ENCODE measurements at places on chromosomes 13 and 19.

GRCh38 chr13:76697288-76697687, 188.9 kb downstream of the KCTD12 start:
- no peak for DNase-seq

DNA sequence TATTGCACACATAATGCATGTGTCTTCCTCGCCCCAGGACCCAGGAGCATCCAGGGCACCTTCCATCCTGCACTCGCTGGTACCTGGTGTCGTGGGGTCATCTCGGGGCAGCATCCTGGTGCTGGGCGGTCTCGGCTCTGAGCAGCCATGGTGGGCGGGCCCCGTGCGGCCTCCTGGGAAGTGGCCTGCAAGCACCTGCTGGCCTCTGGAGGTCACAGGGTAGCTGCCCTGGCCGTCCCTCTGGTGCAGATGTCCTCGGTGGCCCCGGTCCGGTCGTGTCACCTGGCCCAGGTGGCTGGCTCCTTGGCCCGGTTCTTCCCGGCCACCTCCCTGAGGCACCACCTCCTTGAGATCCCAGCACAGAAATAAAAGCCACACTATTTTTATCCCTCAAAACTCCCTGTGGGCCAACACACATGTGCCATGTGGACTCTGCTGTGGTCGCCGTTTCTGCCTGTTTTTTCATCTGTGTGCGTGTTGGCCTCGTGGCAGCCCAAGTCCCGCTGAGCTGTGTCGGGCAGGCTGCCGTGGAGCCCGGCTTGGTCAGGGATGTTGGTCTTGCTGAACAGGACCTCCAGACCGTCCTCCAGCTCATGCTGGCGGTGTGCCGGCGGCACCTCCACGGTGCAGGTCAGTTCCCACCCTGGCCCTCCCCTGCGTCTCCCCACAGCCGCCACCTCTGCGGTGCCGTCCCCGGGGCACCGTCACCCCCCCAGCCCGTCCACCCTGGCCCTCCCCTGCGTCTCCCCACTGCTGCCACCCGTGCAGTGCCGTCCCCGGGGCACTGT, 5.0 kb upstream of the GZMM start:
- no peak for DNase-seq

DNA sequence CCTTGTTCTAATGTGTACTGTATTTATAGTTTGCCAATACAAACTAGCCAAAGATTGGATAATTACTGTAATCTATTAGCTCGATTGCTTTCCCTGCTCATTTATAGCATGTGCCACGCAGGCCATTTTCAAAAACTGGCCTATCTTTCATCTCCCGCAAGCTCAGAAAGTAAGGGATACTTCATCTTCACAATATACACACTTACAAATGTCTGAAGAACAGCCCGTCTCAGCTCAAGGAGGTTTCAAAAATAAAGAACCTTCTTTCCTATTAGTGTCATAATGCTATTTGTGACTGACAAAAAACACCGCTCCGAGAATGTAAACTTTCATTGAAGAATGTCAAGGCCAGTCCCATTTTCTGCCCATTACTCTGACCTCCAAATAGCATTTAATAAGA, 306.4 kb upstream of the ZNF507 start:
- DNase-seq: no peak

GRCh38 chr19:16235811-16236652, 38.3 kb downstream of the AP1M1 start:
- no peak for DNase-seq

GRCh38 chr13:80562433-80563156, 221.7 kb upstream of the SPRY2 start:
- DNase-seq: no peak

DNA sequence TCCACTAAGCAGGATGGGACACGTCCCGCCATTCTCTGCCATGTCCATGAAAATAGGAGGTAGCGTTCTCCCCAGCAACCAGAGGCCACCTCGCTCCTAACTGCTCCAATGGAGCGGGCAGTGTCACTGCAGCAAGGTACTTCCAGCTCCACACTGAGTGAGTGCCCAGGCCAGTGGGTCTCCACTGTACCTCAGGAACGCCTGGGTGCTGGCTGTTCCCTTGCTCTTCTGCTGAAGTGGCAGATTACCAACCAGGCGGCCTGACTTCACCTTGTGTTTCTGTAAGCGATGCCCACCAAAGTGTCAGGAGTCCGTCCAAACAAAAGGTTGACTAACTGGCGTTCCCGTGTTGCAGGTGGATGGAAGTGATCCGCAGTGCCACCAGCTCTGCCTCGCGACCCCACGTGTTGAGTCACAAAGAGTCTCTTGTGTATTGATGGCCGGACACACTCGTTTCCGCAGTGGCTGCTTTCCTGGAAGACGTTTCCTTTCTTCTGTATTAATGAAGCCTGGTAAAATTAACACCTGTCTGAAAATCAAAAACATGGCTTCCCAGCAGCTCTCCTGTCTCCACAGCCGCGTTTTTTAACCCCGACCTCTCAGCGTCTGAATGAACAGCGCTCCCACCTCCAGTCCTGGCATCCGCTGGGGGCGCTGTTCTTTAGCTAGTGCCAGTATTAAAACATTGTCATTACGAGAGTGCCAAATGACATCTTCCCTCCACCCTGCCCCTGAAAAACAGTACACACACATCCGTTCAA, 128.8 kb downstream of the STK24 start:
- peak; percentile 87 for DNase-seq

GRCh38 chr19:6060600-6061375, 49.5 kb downstream of the RFX2 start:
- peak; percentile 78 for DNase-seq

- no peak for DNase-seq
Observed at GRCh38 chr13:110392510-110393240, 85.6 kb downstream of the COL4A2 start.

DNA sequence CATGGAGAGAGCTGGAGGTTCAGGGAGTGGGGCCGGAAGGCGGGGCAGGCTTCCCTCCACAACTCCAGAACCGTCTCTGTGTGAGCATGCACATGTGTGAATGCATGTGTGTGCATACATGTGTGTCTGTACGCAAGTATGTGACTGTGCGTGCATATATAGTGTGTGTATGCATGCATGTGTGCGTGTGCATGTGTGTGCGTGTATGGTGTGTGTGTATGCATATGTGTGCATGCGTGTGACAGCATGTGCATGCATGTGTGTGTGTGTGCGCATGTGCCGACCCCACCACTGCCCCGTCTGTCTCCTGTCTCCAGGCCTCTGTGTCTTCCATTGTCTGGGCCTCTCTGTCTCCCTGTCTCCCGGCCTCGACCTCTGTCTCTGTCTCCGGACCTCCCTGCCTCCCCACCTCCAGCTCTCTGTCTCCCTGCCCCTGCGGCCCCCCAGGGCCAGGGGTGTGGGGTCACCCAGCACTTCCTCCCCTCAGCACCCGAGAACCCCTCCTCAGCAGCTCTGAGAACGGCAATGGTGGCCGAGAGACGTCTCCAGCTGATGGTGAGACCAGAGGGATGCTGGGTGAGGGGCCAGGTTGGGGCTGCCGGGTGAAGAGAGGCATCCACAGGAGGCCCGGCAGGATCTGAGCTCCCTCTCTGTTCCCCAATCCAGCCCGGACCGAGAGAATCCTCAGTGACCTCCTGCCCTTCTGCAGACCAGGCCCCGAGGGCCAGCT, 22.5 kb downstream of the ARHGEF1 start:
- DNase-seq: no peak

DNA sequence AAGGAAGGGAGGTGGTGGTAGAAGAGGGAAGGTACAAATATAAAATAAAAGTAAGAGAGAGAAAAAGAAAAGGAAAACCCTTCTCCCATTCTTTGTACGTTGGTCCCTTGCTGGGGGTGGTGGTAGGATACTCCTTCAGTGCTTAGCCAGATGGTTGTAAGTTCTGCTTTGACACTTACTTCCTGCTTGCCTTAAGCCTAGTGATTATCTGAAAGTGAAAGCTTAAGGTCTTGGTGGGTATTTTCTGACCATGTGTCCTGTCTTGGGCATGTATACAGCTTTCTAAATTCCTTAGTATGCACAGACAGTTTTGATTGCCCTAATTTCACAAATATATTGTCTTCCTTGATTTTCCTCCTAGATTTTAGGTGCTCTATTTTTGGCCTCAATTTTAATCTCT, 314.8 kb downstream of the PCDH17 start:
- DNase-seq: no peak

- DNase-seq: no peak
Observed at GRCh38 chr13:92843549-92843948, 383.1 kb upstream of the GPC6 start.

GRCh38 chr13:107234319-107235073, 666.6 kb upstream of the ARGLU1 start:
- no peak for DNase-seq

DNA sequence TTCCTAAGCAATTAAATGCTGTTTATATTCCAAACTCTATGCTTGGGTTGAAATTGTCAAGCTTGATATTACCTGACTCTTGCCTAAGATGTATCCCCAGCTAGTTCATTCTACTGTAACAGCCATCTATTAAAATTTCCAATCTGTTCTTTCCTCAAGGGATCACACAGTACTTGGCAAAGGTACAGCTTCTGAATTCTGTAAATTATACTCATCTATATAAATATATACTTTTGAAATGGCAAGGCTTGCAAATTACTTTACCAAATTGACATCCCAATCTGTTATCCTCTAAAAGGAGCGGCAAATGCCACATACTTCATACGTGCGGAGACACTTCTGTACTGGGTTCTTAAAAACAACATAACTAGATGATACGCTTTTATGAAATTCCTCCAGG, 330.2 kb downstream of the DNAJC15 start:
- DNase-seq: no peak

GRCh38 chr13:96415831-96416385, 326.0 kb downstream of the HS6ST3 start:
- peak; percentile 47 for DNase-seq

DNA sequence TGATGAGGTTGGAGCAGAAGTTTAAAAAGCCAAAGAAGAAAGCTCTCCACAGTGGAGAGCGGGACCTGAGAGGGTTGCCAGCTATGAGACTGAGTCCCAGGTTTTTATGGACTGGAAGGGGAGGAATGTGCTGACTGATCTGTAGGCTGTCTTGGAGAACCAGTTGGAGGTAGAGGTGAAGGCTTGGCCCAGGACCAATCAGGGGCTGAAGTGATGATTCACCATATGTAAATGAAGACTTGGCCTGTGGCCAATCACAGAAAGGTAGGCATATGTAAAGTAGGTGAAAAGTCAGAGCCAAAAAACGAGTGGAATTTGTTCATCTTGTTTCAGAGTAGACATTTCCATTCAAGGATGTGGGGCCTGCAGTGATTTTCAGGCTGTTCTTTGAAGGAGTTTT, 17.5 kb upstream of the KBTBD6 start:
- no peak for DNase-seq

GRCh38 chr19:3813473-3814392, 27.6 kb upstream of the MATK start:
- DNase-seq: no peak

DNA sequence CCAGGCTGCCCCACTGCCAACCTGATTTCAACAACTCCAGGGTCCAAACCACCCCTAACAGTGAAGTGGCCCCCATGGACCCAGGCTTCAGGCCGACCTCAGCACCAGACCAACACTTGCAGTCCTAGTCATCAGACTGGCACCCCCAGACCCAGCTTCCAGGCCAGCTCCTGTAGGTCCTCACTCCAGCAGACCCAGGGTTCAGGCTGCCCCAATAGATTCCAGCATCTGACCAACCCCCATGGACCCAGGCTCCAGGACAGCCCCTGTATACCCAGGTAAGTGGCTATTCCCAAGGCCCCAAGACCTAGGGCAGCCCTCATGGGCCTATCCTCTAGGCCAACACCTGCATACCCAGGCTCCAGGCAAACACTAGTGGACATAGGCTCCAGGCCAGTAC, 193.8 kb upstream of the OBI1 start:
- DNase-seq: no peak

- no peak for DNase-seq
Observed at GRCh38 chr19:46454244-46454643, 17.1 kb downstream of the PNMA8A start.

GRCh38 chr19:15197942-15198341, 2.9 kb downstream of the NOTCH3 start:
- no peak for DNase-seq

DNA sequence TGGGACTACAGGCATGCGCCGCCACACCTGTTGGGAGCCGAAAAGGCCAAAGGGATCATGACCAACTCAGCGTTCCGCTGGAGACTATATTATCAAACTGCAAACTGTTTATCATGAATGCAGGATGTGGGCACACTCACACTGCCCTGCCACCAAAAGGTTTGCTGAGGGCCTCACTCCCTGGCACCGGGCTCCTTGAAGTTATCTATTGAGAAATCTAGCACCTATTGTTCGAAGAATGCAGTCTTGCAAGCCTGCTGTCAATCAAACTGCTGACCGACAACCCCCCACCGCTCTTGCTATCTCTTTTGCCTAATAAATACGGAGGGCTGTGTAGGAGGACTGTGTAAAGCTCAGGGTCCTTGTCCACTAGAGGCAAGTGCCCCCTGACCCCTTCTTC, 5.2 kb upstream of the ZNF836 start:
- DNase-seq: no peak

- no peak for DNase-seq
Observed at GRCh38 chr13:94313321-94313910, 166.1 kb downstream of the DCT start.

GRCh38 chr13:39273953-39274738, 235.9 kb downstream of the NHLRC3 start:
- no peak for DNase-seq

DNA sequence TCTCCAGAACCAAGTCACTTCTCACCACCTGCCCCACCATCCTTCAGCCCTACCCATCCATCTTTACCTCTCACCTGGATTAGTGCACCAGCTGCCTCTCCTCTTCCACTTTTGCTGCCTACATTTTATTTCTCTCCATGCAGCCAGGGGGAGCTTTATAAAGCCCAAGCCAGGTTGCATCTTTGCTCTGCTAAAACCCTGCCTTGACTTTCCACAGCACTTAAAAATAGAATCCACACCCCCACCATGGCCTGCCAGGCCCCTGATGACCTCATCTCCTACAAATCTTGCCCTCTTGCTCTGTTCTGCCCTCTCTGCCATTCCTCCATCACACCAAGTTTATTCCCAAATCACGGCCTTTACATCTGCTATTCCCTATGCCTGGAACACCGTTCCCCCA, 1.8 kb downstream of the HOOK2 start:
- DNase-seq: no peak

DNA sequence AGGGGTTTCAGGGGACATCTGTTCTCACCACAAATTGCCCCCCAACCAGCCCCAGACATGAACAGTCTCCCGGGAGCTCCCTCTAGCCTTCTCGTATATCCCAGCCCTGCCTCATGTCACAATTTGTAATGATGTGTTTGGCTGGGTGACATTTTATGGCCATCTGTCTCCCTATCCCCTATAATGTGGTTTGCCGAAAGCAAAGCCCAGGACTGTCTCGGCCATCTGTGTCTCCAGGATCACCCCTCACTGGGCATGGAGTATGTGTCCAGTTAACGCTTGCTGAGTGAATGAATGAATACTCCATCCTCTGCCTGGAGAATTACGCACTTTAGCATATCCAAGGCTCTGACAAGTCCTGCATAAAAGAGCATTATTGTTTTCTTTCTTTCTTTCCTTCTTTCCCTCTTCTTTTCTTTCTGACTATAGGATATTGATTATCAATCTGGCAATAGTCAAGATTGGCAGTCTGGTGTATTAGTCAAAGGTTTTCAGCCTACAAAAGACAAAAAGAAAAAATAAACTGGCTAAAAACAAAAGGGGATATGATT, 15.1 kb downstream of the HPN start:
- no peak for DNase-seq

Data from BE2C (cell line).